ENCODE measurements at places on chromosomes 11 and 22. TPM values are rescaled to one million over a fixed set of nuclear protein-coding genes. Genes with fewer than 3 reads are reported as not detected.

- no peak for DNase-seq
Measured at GRCh38 chr22:31144223-31144622, 3.9 kb upstream of the PLA2G3 start.

DNA sequence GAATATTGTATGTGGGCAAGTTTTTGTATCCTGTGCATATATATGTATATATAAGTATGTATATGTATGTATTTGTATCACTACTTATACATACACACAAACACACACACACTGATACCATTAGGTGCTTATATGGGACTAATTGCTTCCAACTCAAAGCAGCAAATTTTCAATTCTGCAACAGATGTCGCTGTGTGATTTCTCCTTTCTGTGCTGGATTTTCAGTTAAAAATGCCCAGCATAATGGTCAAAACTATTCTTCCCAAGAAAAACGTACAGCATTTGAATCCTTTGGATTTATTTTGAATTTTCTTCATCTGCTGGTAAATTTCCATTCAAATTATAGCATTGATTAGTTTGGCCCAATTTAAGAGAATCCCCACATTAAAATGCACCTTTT lies 4.3 kb downstream of the CADM1 start:
- DNase-seq, result no peak

- DNase-seq, result no peak
Measured at GRCh38 chr11:96102664-96103078, 178.8 kb upstream of the MTMR2 start.

- no peak for DNase-seq
Measured at GRCh38 chr11:114610984-114611944, 15.7 kb upstream of the NXPE4 start.

The ARHGAP20 gene
- total RNA-seq, result 0.20 TPM

The SLC22A25 gene
- not detected for total RNA-seq

DNA sequence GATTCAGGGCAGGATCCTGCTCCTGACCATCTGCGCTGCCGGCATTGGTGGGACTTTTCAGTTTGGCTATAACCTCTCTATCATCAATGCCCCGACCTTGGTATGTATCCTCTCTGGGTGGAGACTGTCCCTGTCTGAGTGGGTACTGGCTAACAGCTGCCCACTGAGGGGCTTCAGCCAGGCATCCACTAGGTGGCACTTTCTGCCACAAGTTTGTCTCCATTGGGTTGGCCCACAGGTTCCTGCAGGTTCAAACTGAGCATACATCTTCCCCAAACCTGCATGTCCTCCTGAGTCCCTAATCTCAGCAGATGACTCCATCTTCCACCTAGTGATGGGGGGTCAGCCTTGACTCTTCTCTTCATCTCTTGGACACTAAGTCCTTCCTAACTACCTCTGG lies 4.4 kb downstream of the SLC2A11 start:
- DNase-seq, result no peak

DNA sequence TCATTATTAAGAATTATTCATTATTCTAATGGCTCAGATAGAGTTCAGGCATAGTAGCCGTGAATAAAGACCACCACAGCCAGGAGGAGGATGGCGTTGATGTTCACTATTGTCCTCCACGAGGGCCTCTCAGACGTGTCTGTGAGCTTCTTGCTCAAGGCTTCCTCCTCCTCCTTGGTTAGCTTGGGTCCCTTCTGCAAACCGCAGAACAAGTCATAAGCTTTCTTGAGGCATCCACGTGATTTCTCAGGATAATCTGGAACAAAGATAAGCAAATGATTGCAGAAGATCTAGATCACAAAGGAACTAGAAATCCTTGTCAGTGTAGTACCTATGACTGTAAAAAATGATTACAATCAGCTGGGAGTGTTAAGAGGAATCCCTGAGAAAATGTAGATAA lies 13.6 kb upstream of the RFPL2 start:
- no peak for DNase-seq

GRCh38 chr11:110409174-110409573 lies 20.6 kb upstream of the FDX1 start:
- no peak for DNase-seq

DNA sequence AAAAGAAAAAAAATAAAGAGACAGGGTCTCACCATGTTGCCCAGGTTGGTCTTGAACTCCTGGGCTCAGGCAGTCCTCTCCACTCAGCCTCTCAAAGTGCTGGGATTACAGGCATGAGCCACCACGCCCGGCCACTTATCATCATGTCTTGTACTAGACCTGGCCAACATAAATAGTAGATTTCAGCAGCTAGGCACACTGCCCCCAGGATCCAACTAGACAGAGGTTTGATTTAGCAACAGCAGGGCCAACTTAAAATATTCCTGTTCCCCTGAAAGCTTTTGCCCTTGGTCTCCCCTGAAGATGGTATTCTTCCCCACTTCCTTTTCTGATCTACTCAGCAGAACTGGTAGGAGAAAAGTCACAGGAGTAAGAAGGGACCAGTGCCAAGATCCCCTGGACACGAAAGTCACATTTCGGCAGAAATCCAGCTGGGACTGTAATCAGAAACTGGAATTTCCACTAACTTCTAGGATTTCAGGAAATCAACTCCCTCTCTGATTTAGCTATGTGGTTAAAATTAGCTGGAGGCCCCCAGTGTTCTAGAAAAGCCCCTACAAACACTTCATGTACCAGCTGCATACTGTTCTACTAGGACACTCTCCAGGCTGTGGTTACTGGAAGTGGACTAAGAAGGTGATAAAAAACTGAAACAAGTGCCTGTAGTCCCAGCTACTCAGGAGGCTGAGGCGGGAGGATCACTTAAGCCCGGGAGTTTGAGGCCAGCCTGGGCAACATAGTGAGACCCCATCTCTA lies 8.9 kb upstream of the PPP2R1B start:
- no peak for DNase-seq

DNA sequence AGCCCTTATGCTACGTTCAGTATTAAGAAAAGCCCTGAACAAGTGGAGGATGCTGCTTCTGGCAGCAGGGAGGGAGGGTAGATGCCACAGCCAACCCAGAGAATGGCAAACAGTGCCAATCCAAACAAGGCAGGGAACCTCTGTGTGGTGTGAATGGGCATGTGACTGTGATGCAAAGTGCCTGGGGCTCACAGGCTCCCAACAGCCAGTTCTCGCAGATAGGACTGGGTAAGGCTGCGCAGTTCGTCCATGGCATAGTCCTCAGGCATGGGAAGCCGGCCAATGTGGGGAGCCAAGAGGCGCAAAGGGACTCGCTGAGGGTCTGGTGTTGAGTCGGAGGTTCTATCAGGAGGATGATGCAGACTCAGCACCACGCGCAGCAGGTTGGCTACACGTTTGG lies 4.8 kb upstream of the CHRNA10 start:
- DNase-seq, result no peak

- no peak for DNase-seq
Measured at GRCh38 chr11:118120793-118121192, 31.8 kb downstream of the SCN4B start.

- DNase-seq, result no peak
Measured at GRCh38 chr22:28369854-28370253, 309.8 kb downstream of the TTC28 start.

GRCh38 chr22:47681411-47682165 lies 919.1 kb downstream of the TBC1D22A start:
- no peak for DNase-seq

DNA sequence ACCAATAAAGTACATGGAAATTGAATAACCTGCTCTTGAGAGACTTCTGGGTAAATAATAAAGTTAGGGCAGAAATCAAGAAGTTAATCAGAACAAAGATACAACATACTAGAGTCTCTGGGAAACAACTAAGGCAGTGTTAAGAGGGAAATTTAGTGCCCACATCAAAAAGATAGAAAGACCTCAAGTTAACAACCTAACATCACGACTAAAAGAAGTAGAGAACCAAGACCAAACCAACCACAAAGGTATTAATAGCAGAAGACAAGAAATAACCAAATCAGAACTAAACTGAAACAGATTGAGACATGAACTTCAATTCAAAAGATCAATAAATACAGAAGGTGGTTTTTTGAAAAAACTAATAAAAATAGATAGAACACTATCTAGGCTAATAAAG lies 140.7 kb downstream of the JRKL start:
- no peak for DNase-seq

The OR8D4 gene
- total RNA-seq, result not detected

The C11orf91 gene
- total RNA-seq, result 0.57 TPM

- no peak for DNase-seq
Measured at GRCh38 chr11:116046127-116046526, 541.9 kb upstream of the CADM1 start.

- no peak for DNase-seq
Measured at GRCh38 chr22:33163815-33164214, 105.6 kb upstream of the SYN3 start.
